ENCODE measurements at places on chromosomes 7 and 10.

DNA sequence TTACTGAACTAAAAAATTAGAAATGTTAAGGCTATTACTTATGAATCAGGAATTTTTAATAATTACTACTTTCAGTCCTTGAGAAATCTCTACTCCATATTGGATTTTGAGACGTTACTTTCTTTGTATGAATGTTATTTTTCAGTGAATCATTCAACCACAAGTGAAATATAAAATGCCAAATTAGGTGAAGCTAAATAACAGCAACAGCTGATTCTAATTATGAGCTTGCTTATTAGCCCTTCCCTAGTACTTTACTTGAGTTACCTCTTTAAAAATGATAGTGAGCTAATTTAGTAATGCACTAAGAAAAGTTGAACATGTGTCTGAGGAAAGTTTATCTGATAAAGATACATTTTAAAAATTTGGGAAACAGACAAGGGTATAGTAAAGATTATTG lies 51.4 kb downstream of the PCGF5 start:
- no peak for DNase-seq

- DNase-seq = no peak
These were observed 91.5 kb upstream of the KCND2 start for GRCh38 chr7:120181499-120181898.

DNA sequence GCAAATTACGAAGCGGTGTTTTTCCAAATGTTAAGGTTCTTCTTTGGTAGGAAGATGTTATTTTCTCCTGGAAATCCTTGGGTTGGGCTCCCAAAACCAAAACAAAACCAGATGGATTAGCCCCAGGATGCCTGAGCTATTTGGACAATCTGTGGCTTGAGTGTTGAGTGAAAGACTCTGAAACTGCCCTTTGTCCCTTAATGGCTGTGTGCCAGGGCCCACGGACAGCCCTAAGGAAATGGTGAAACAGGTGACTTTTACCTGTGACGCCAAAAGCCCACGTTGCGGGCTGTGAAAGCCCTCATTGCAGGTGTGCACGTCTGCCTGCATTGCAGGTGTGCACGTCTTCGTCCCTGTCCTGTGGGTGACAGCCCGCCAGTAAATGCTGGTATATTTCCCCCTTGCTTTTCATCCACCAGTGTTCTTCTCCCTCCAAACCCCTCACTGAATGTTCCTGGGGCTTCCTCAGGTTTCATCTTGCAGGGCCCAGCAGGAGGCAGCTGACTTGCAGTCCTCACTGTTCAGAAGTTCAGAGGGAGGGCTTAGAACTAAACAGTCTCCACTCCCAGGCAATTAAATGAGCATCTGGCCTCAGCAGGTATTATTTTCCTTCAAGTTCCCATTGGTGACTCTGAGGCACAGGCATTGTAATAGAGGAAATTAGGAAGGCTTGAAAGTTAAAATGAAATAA lies 10.7 kb downstream of the PFKP start:
- no peak for DNase-seq

DNA sequence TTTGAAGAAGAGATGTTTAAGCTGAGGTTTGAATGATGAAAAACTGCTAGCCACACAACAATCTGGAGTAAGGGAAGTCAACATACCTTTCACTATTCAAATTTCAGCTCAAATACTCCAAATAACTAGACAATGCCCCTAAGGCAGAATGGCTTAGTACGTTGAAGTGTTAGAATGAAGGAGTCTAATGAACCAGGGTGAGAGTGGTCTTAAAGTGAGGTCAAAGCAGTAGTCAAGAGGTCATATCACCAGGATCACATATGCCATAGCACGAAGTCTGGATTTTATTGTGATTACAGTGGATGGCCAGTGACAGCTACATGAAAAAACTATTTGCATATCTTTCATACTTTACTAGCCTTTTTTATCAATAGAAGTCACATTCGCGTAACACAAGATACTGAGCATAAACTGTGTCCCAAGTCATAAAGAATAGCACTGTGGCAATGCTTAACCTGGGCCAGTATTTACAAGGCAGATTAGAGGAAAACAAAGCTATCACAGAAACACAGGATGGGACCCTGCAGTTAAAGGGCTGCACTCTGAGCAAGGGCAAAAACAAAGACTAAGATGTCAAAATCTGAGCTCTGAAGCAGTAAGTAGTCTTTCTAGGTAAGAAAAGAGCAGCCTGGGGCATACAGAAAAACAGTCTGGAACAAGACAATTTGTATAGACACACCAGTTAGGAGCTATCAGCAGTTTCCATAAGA lies 61.5 kb downstream of the HYCC1 start:
- no peak for DNase-seq

DNA sequence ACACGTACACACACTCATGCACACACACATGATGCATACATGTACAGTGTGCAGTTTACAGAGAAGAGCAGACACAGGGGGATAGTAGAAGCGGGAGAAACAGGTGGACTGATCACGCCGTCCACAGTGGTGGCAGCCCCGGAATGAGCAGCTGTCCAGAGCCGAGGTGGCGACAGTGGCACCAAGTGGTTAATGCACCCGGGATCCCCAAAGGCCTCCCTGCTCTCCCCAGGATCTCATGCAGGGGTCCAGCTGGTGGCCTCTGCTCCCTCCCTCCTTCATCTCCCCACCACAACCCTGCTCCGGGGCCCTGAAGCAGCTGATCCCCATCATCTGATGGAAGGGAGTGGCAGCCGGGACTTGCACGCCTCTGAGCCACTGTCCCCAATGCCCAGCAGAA lies 29.7 kb downstream of the TMEM130 start:
- no peak for DNase-seq

DNA sequence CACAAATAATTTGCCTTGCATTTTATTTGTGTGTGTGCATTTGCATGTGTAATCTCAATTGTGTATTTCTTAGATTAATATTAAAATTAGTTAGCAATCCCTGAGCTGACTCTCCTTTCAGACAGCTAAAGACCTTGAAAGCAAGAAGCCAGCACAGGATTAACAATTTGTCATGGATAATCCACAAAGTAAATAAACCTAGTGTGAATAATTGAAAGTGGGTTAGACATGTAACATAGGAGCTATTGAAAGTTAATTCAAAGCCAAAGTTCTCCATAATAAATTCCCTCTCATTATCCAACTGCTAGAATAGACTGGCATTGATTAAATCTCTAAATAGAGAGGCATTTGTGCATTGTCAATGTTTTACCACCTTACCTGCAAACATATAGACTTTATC lies 326.1 kb downstream of the PLXDC2 start:
- no peak for DNase-seq

All from epithelial cell of esophagus (primary cell).